ENCODE measurements at places on chromosomes 5 and 9. TPM values are rescaled to one million over a fixed set of nuclear protein-coding genes. Genes with fewer than 3 reads are reported as not detected.

GRCh38 chr5:176352116-176352878, 9.3 kb downstream of the KIAA1191 start:
- no peak for DNase-seq

TMEM174 gene
- total RNA-seq: not detected

CDC20B gene
- not detected for total RNA-seq

- DNase-seq: no peak
Measured at GRCh38 chr5:114308508-114308907, 53.4 kb upstream of the KCNN2 start.

- peak; percentile 21 for DNase-seq
Measured at GRCh38 chr9:16321461-16322119, 548.9 kb downstream of the BNC2 start.

DNA sequence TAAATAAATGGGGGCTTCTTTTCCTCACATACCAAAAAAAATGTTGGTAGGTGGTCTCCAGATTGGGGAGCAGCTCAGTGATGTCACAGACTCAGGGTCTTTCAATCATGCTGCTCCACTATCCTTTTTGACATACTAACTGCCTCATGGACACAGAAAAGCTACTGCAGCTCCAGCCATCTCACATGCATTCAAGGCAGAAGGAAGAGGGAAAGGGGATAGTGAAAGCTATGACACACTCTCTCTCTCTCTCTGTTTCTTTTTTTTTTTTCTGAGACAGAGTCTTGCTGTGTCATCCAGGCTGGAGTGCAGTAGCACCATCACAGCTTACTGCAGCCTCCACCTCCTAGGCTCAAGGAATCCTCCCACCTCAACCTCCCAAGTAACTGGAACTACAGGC, 7.9 kb upstream of the ADGRD2 start:
- no peak for DNase-seq

IL4 gene
- total RNA-seq: not detected

DNA sequence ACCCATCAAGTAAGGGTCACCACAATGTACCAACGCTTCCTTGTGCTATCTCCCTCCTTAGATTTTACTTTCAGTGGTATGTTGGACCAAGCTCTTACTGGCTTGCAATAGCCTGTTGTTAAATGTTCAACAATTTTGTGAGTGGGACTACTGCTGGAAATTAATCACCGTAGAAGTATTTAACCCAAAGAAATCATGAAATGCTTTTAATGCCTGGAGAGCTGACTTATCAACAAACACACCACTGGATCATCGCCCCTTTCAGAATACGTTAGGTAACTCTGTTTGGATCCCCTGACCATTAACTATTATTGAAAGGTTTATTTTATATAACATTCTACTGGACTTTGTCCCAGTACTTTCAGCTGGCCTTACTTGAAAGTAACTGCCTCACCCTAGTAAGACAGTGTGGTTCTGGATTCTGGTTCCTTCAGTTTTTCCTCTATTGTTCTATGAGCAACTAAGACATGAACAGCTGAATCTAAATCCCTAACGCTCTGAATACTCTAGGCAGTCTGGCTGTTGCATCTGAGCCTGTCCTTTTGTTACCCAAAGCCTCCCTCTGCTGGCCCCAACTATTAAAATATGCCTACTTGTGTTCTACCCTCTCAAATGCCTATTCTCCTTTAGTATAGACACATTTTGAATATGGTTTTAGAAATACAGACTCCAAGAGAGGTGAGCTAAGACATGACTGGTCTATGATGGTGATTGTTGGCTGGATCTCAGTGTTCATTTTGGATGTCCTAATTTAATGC, 1203.4 kb upstream of the DMAC1 start:
- DNase-seq: no peak

CPLANE1 gene
- 4.9 TPM for total RNA-seq

DNA sequence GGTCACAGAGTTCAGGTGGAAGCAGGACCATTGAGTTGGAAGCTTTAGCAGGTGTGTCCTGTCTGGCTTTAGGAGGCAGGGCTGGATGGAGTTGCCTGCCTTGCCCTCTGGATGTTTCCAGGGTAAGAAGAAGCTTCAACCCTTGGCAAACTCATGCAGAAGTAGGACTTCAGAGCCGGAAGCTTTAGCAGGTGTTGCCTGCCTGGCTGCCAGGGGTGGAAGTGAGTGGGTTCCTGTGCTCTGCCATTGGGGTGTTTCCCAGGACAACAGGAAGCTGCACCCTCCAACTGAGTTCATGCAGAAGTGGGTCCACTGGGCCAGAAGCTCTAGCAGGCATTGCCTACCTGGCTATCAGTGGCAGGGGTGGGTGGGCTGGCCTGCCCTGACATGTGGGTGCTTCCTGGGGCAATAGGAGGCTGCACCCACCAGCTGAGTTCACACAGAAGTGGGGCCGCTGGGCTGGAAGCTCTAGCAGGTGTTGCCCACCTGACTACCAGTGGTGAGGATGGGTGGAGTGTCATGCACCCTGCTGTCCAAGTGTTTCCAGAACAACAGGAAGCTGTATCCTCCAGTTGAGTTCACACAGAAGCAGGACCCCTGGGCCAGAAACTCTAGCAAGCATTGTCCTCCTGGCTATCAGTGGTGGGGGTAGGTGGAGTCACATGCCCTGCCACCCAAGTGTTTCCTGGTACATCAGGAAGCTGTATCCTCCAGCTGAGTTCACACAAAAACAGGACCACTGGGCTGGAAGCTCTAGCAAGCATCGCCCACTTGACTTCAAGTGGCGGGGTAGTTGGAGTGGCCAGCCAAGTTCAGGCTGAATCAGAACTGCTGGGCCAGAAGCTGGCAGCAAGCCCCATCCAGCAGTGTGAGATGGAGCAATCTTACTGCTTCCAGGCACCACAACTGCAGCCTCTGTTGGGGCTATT, 24.6 kb downstream of the LOX start:
- DNase-seq: no peak
